ENCODE measurements at places on chromosomes 7 and 10.

DNA sequence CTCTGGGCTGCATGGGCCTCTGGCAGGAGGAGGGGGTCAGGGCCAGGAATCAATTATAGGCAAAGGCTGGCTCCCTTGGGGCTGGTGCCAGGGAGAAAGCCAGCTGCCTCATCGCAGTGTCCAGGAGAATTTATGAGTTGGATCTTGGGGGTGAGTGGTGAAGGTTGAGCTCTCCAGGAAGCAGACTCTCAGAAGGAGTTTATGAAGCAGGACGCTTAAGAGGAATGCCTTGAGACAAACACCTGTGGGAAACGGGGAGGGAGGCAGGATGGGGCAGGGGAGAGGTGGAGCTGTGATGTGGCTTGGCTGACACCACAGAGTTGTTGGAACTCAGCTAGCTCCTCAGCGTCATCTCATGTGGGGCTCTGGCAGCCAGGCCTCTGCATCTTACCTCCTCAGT is 428.5 kb downstream of the RPS24 start:
- DNase-seq: no peak

DNA sequence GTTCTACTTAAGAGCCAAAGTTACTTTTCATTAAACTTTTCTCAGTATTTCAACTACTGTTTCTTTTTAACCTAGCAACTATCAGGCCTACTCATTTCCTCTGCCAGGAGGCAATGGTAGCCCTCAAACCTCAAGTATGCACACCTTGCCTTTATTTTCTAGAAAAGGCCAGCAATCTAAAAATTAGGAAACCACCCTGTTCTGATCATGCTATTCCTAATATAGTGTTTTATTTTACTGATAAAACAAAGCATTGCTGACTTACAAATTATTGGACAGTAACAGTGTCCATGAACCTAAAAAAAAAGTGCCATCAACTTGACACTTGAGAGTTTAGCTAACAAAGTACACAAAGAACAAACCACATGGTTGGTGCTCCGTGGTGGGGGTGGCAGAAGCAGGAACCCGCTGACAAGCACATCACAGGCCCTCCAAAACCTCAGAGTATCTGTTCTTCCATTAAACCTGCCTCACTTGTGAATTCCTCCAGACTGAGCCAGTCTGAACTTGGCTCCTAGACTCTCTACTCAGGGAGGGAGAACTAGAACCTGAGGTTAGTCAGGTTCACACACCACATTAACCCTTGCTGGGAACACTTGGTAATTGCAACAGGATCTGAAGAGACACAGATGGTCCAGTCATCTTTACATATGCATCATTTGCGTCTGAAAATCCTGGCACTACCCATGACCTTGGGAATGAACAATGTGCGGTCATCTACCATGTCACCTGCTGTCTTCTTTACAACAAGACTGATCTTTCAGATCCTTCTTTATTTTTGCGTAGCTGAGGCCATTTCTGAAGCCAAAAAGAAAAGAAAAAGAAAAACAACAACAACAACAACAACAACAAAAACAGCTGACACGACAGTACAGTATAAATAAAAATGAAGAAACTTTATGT is 31.9 kb downstream of the PIP4K2A start:
- DNase-seq: peak; percentile 40

GRCh38 chr10:70052462-70053217 is at the start of gene MACROH2A2:
TSS of gene MACROH2A2 (plus strand) at chr10:70052846. CDS start at chr10:70075659, 22,813 bp downstream.
- no peak for DNase-seq

DNA sequence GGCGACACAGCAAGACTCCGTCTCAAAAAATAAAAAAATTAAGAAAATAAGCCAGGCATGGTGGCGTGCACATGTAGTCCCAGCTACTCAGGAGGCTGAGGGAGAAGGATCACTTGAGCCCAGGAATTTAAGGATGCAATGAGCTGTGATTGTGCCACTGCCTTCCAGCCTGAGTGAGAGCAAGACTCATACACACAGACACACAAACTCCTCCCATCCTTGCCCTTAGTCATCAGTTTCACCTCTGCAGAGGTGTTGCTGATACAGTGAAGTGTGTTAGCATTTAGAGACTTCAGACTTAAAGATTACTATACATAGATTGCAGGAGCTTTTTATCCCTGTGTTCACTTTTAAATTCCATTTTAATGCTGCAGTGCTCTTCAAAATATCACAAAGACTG is 5.5 kb upstream of the H2AZ2 start:
- DNase-seq: no peak

DNA sequence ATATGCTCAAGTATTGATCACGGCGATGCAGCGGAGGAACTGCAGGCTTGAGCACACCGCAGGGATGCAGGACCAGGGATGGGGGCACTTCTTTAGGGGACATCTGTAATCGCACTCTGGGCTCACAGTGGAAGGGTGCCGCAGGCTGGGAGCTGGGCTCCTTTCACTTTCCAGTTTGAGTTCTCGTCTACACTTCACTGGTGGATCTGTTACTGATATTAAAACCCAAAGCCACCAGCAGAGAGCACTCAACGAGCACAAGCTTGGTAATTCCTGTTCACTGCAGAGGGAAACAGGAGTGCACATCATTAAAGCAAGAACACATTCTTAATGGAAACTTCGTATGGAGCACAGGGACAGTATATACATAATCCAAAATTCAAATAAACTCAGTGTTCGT is 91.3 kb downstream of the PARD3 start:
- DNase-seq: no peak

DNA sequence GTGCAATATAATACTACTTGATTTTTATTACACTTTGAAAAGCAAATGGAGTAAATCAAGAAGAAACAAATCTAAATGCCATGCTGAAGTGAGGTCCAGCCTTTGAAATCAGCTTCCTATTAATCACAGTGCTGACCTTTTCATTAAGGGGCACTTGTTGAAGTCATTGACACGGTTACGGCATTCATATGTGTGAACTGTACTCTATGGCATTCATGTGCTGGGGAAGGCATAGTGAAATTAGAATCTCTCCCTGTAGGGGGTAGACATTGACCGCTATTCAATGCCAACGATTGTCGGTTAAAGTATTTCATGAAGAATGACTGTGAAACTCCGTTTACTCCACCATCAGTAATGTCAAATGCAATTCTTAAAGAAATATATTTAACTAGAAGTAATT is 296.1 kb upstream of the SEMA3A start:
- no peak for DNase-seq

- no peak for DNase-seq
Measured at GRCh38 chr10:47325303-47326291, 3.3 kb downstream of the GDF2 start.

- no peak for DNase-seq
Measured at GRCh38 chr7:98254951-98255610, 3.0 kb upstream of the TECPR1 start.

DNA sequence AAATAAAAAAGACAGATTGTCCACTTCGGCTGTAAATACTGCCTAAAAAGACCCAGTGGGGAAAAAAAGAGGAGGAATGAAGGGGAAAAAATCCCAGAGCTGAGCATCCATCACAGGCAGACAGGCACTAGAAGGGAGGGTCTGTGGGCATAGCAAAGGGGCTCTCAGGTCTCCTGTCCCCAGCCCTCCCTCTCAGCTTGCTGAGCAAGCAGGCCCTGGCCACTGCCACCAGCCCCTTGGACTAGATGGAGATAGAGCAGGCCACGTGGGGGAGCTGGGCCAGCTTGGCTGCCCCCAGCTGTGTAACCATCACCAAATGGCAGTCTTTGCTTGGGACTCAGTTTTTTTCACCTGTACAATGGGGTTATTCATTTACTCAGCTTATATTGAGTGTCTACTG is 141.6 kb upstream of the UNC5B start:
- no peak for DNase-seq

DNA sequence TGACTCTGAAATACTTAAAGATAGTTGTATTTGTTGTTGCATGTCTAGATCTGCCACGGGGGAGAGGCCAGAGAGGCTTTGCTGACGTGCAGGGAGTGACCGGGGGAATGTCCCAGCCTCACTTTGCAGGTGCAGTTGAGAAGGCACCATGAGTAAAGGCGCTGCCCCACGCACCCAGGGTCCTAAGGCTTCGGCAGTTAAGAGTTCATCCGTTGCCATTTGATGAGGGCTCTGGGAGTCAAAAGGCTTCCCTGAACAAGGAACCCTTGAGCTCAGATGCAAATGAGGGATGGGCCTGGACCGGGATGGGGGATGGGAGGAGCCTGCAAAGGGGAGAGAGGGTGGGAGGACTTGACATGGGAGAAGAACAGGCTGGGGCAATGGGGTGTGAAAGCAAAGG is 20.4 kb downstream of the PPP2R2D start:
- no peak for DNase-seq

DNA sequence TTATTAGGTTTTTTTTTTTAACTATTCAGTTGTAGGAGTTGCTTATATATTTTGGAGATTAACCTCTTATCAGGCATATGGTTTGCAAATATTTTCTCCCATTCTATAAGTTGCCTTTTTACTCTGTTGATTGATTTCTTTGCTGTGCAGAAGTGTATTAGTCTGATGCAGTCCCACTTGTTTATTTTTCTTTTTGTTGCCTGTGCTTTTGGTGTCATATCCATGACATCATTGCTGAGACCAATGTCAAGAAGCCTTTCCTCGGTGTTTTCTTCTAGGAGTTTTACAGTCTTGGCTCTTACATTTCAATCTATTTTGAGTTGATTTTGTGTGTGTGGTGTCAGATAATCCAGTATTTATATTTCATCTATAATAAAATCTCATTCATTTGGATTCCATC is 155.4 kb downstream of the LRMDA start:
- no peak for DNase-seq

GRCh38 chr10:69346776-69347175 is 68.5 kb downstream of the HK1 start:
- DNase-seq: no peak

DNA sequence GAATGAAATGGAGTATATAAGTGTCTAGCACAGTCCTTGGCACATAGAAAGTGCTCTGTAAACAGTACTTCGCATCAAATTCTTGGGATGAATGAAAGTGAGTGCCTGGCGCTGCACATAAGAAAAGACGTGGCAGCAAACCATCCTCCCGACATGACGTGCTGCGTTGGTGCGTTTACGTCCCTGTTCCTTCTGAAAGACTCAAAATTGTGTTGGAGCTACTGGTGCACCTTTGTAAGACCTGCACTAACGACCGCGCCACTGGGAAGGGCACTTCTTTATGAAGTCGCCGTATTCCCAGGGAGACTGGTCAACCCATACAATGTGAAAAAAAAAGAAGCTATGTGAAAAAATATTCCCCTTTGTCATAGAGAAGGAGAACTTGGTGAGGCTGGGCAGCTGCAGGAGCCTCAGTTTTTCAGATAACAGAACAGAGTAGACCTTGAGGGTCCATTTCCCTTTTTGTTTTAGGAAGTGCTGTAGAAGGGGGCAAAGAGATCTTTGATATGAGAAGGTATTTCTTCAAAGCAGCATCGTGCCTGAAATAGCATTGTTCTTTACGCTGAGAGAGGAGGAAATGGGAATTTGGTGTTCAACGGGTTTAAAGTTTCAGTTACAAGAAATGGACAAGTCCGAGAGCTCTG is 91.7 kb downstream of the PTPRE start:
- DNase-seq: no peak

DNA sequence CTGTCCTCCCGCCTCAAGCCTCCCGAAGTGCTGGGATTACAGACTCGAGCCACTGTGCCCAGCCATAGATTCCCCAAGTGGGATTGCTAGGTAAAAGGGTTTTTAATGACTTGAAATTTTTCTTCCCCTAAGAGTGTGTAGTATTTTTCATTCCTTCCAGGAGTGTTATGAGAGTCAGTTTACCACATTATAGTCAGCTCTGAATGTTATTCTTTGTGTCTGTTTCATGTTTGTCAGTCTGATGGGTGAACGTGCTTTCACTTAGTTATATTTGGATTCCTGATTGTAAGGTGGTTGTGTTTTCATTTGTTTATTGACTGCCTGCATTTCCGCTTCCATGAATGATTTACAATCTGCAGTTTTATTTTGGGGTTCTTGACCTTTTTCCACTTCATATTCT is 6.3 kb downstream of the ZNF212 start:
- no peak for DNase-seq

- DNase-seq: no peak
Measured at GRCh38 chr10:617471-617870, 72.0 kb downstream of the DIP2C start.

DNA sequence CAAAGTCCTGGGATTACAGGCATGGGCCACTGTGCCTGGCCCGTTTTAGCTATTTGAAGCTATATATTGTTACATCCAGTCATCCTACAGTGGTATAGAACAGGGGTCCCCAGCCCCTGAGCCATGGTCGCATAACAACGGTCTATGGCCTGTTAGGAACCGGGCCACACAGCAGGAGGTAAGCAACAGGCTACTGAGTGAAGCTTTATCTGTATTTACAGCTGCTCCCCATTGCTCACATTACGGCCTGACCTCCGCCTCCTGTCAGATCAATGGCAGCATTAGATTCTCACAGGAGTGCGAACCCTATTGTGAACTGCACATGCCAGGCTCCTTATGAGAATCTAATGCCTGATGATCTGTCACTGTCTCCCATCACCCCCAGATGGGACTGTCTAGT is 26.3 kb upstream of the TSPAN33 start:
- DNase-seq: no peak

- DNase-seq: no peak
Measured at GRCh38 chr10:87562750-87563149, 58.1 kb downstream of the MINPP1 start.
